Neuronal stem cell (in vitro differentiated cells): ENCODE measurements at places on chromosomes 3 and 15.

- DNase-seq = peak; percentile 90
These were observed at the start of gene MYO1E for GRCh38 chr15:59372352-59373211. TSS of gene MYO1E (minus strand) at chr15:59372871. CDS start at chr15:59372500, 371 bp downstream.

- DNase-seq = no peak
These were observed 10.0 kb downstream of the IQSEC1 start for GRCh38 chr3:13063225-13063624.

- no peak for DNase-seq
These were observed 189.4 kb downstream of the WNT5A start for GRCh38 chr3:55297706-55298105.

- DNase-seq = no peak
These were observed 10.4 kb downstream of the KY start for GRCh38 chr3:134640378-134640777.

DNA sequence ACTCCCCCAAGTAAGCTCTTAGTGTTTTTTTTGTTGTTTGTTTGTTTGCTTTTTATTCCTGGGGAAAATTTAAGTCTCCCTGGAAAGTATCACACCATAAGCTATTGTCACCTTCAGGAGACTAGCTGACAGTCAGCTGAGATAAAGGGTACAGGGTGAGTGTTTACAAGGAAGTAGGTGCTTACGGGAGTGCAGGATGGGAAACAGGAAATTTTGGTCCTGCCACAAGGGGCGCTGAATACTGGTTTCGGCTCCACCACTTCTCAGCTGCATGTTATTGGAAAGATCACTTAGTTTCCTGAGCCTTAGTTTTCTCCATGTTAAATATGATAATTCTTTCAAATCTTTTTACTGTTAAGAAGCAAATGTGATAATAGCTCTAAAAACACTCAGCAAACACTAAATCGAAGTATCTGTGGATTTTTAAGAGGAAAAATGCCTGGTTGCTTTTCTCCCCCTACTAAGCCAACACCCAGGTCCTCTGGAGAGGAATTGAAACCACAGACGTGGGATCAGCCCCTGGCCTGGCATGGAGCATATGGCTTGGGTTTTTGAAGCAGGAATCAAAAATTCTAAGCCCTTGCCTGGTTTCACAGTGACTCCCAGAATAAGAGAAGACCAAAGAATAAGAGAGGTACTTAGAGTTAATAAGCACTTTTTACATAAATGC is 90.7 kb downstream of the SCN11A start:
- DNase-seq = peak; percentile 17

- no peak for DNase-seq
These were observed 35.1 kb upstream of the PPARG start for GRCh38 chr3:12253516-12254343.

- DNase-seq = no peak
These were observed 7.5 kb downstream of the TAFA4 start for GRCh38 chr3:68924897-68925296.

DNA sequence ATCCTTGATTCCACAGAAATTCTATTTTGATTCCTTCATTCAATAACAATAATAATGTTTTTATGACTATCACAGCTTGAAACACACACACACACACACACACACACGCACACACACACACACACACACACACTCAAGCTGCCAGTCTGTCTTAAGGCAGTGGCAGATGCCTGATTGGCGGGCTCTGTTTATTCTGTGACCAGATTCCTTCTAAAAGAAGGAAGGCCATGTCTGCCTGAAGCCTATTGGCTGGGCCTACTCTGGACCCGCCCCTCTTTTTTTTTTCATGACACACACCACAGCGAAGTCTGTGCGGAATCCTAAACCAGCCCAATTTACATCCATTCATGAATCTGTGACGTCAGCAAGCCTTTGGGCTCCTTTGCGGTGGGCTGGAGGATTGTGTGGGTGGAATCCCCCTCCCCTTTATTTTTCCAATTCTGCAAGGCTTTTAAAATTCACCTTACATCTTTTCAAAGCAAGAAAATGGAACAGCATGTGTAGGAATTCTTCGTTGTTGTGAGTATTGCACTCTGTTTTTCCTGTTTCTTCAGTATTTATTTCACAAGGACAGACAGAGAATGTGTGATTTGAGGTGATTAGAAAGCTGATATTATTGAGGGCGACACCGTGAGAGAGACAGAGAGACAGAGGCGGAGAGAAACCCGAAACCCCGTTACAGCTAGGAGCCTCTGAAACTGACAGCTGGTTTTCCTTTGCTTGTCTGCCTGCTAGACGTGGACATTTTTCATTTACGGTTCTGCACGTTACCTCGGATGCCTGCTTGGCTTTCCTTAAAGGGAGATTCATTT is at the start of gene MAP3K13:
MAP3K13 (plus strand) TSS at position 287 of the 812 bp plus-strand sequence. CDS start 65,446 bp downstream, outside the sequence.
- peak; percentile 90 for DNase-seq

- DNase-seq = no peak
These were observed 121.8 kb upstream of the NLGN1 start for GRCh38 chr3:173275740-173276139.

- DNase-seq = no peak
These were observed 846.9 kb downstream of the NSUN3 start for GRCh38 chr3:94909726-94910125.

- peak; percentile 23 for DNase-seq
These were observed 68.4 kb downstream of the HES1 start for GRCh38 chr3:194204042-194204987.

DNA sequence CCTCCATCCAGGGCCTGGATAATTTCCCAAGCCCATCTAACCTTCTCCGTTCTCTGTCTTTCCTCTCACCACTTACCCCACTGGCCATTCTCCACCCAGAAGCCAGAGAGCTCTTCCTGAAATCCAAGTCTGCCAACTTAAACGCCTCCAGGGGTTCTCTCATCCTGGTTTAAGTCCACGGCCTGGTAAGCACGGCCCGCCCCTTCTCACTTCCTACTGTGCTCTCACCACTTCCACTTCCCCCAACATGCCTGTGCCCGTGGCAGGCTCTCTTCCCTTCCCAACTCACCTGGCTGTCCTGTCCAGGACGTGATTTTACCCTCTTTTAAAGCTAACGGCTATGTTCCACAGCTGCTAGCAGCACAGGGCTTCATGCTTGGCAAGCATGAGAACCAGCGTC is 1.7 kb upstream of the CX3CR1 start:
- DNase-seq = no peak

GRCh38 chr15:82043796-82044372 is 1.9 kb downstream of the MEX3B start:
- no peak for DNase-seq
